Effector memory CD4-positive, alpha-beta T cell (primary cell): ENCODE measurements at places on chromosomes 1 and 21.
A peak's percentile ranks its signal among the peaks of the same experiment; 100 is the strongest.

- DNase-seq, result no peak
These were observed 822.4 kb upstream of the NEGR1 start for GRCh38 chr1:73104749-73105148.

DNA sequence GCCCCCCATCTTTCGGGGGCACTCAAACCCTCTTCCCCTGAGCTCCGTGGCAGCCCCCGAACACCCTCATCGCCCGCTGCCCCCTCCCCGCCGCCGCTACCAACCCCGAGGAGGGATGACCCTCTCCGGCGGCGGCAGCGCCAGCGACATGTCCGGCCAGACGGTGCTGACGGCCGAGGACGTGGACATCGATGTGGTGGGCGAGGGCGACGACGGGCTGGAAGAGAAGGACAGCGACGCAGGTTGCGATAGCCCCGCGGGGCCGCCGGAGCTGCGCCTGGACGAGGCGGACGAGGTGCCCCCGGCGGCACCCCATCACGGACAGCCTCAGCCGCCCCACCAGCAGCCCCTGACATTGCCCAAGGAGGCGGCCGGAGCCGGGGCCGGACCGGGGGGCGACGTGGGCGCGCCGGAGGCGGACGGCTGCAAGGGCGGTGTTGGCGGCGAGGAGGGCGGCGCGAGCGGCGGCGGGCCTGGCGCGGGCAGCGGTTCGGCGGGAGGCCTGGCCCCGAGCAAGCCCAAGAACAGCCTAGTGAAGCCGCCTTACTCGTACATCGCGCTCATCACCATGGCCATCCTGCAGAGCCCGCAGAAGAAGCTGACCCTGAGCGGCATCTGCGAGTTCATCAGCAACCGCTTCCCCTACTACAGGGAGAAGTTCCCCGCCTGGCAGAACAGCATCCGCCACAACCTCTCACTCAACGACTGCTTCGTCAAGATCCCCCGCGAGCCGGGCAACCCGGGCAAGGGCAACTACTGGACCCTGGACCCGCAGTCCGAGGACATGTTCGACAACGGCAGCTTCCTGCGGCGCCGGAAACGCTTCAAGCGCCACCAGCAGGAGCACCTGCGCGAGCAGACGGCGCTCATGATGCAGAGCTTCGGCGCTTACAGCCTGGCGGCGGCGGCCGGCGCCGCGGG lies 837 bp downstream of the FOXD3 start:
- peak; percentile 23 for DNase-seq

GRCh38 chr1:92544756-92545165 lies 58.0 kb upstream of the GFI1 start:
- DNase-seq, result no peak

- DNase-seq, result no peak
These were observed 399.6 kb downstream of the TBX15 start for GRCh38 chr1:118588566-118588965.

DNA sequence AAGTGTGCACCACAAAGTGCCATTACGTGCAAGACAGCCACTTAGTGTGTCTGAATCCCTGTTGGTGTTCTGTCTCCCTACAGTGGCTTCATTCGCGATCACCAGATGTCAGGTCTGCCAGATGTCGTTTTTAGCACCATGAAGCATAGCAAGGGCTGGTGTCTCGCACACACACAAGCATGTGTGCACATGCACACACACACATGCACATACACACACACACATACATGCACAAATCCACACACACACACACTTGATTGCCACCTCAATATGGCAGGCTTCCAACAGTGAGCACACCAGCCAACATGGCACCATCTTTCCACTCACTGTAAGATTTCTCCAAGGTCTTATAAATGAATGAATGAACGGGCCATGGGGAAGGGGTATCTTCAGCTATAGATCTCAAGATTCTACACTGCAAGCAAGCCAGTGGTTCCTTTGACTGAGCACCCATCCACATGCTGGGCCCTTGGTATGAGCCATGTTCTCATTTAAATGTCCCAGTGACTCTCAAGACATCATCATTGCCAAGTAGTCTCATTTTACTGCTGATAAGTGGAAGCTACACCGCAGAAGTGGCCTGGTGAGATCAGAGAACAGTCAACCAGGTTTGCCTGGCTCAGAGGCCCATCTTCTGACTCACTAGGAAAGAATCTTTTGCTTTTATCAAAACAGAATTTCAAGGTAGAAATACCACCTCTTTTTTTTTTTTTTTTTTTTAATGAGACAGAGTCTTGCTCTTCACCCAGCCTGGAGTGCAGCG lies 84.9 kb downstream of the SIM2 start:
- no peak for DNase-seq

DNA sequence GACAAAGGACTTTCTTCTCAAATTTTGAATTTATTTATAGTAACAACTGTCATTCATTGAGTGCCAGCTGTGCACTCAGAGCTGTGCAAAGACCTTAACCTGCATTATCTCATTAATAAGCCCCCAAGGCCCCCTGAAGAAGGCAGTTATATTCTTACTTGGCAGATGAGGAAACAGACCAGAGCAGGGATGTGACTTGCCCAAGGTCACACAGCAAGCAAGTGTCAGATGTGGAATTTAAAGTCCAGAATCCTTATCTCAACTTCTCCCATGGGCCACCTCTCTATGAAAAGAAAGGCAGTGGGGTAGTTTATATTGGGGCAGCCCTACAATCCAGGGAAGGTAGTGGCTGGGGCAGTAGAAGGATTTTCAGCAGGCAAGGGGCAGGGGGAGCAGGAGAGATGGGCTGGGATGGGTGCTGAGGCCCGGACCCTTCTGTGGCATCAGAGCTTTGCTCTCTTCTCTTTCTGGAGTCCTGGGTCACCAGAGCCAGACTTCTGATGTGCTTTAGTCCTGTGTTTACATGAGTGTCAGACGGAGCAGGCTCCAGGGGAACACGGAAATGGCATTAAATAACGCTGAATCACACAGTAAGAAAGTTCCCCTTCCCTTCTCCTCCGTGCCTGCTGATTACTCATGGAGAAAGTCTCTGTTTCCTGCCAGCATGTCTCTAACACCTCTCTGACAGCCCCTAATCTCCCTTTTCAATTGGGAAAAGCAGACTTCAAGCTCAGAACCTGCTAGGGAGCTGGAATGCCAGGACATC lies 39.5 kb downstream of the EPHB2 start:
- no peak for DNase-seq

DNA sequence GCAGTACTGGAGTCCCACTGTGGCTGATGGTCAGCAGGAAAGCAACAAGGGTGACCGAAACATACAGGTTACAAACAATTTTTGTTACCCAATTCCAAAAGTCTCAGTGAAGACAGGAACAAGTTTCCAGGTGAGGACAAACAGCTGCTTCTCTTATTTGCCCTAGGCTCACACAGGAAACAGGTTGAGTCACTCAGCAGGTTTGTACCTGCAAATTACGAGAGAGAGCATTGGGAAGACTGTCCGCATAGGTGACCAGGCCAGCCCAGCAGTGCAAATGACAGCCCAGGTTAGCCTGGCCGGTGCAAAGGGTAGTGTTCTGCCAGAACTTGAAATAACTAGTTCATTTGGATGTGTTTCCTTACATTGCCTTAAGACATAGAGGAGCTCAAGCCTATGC lies 40.0 kb upstream of the DSCAM start:
- no peak for DNase-seq

DNA sequence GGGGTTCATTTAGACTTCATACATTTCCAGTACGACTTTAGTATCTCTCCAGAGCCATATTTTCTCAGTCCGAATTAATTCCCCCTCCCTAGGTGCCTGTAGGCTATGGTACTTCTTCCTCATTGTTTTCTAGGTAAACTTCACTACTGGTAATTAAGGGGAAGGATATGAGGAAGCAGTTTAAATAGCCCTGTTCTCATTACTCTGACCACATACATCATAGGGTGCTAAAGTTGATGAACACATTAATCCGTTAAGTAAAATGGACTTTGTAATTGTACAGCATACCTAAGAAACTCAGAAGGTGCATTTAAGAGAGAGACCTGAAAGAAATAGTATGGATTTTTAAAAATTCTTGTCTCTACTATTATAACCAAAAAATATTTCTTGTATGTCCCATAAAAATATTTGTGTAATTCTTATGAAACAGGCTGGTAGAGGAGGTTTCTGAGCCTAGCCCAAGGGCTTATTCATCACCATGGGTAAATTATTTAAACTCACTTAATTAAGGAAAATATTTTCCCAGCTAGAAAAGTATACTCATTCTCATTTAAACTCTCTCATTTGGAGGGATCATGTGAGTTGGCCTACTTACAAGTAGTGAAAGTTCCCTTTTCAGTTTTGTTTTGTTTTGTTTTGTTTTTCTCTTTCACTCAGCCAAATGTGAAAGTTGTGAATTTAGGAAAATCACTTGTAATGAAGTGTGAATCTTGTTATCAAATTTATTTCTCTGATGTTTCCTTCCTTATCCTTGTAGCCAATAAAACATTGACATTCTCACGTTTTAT lies 2.0 kb downstream of the PRMT6 start:
- DNase-seq, result no peak

- DNase-seq, result no peak
These were observed at the start of gene MTARC1 for GRCh38 chr1:220786337-220787068. Gene MTARC1 (plus strand): TSS chr1:220786913. CDS start chr1:220786945, 32 bp downstream.

DNA sequence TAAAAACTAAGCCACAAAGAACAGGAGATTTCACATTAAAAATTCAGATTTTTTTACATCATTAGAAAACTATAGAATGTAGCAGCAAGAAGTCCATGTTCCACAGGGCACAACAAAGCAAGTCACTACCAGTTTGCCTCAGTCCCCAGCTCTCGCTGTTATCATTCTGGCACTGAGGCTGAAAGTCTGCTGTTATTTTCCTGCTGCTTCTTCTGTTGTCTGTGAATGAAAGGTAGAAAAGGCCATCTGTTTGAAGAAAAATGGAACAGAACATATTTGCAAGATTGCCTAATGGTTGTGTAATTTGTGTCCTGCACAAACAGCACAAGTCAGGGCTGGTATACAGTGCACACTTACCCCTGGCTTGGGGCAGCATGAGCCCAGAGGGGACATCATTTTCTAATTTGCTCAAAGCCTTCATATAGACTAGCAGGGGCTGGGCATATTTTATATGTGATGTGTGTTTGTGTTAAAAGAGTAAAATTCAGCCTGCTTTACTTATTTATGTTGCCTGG lies 105.6 kb upstream of the COG2 start:
- no peak for DNase-seq

- no peak for DNase-seq
These were observed 86.3 kb upstream of the ARTN start for GRCh38 chr1:43847290-43847689.

- DNase-seq, result no peak
These were observed 1.2 kb downstream of the SCMH1 start for GRCh38 chr1:41240781-41241353.

DNA sequence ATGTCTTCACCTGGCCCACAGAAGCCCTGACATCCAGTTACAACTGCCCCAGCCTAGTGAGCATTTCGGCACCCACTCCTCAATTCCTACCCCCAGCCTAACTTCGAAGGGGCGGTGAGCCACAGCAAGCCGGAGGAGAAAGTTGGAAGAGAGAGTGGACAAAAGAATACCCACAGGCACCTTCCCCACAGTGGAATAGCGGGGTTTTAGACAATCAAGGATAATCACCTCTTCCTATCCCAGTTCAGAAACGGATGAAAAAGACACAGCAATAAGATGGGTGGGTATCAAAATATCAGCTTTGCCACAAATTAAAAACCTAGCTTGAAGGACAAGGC lies 1.3 kb upstream of the LSS start:
- DNase-seq, result no peak

DNA sequence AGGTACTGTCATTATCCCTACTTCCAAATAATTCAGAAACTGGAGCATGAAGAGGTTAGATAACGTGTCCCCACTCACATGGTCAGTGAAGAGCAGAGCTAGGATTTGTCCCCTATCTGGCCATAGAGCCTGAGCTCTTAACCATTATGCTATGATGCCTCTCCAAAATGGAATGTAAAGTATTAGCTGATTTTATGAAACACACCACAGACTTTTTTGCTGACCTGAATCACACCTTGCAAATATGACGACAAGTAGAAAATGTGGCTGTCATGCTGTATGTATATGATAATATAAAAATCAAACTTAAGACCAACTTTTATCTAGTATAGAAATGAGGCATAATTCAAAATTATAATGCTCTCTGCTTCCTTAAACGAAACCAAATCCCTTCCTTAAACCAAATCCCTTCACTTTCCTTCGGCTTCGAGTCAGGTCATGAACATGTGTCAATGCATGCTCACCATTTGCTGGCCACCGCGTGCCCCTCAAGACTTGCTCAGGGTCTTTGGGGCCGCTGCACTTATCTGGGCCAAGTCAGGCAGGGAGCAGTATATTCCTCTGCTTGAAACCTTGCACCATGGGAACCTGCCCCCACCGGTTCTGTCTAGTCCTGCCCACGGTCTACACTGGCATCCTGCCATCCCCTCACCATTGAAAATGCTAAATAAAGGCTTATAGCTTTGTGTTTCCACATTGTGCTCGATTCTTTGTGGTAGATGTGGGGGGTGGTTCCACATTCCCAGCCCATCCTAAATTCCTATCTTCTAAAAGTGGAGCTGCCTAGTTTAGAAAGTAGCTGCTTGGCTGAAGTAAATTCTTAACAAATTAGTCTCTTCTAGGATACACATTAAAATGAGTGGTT lies 1.6 kb upstream of the TMCC2 start:
- DNase-seq, result no peak

- no peak for DNase-seq
These were observed 65.1 kb upstream of the RGL1 start for GRCh38 chr1:183739741-183740271.

- DNase-seq, result no peak
These were observed 75.0 kb upstream of the MACF1 start for GRCh38 chr1:39129514-39129913.

GRCh38 chr1:193014400-193014799 lies 44.8 kb downstream of the UCHL5 start:
- DNase-seq, result no peak

DNA sequence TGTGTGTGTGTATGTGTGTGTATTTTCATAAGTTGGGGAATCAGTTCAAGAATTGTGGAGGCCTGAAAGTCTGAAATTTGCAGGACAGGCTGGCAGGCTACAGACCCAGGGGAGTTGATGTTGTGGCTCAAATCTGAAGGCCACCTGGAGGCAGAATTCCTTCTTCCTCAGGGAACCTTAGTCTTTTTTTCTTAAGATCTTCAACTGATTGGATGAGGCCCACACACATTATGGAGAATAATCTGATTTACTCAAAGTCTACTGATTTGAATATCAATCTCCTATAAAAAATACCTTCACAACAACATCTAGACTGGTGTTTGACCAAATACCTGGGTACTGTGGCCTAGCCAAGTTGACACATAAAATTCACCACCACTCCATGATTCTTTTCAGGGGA lies 61.8 kb downstream of the MT1HL1 start:
- no peak for DNase-seq

DNA sequence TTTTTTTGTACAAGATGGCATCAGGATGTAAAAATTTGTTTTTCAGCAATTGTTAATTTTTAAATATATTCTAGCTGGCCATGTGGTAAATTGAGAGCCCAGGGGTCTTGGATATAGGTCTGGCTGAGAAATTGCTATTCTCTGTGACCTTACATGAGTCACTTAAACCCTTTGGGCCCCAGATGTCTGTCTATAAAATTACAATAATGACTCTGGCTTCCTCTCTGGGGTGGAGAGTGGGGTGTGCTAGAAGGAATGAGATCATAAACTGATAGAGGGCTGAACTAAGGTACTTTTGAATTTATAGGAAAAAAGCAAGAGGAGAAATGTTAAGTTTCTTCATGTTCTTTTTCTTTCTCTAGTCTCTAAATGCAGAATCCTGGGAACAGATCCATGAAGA lies 12.4 kb upstream of the TCHH start:
- DNase-seq, result no peak
